ENCODE measurements at places on chromosomes 7 and 10.

DNA sequence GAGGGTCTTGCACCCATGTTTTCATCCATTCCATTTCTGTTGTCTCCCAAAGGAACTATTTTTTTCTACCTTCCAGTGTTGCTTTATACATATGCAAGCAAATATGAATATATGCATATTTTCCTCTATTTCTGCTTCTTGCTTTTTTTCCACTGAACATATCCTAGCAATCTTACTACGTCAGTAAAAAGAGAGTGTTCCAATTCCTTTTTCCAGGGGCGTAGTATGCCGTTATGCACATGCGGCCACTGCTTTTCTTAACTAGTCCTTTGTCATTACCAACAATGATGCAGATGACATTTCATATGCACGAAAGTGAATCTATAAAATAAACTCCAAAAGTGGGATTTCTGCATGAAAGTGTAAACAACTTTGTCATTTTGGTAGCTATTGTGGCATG is 40.2 kb upstream of the FRMD4A start:
- no peak for DNase-seq

- DNase-seq: no peak
These were observed 6.9 kb downstream of the PAPOLB start for GRCh38 chr7:4854916-4855315.

DNA sequence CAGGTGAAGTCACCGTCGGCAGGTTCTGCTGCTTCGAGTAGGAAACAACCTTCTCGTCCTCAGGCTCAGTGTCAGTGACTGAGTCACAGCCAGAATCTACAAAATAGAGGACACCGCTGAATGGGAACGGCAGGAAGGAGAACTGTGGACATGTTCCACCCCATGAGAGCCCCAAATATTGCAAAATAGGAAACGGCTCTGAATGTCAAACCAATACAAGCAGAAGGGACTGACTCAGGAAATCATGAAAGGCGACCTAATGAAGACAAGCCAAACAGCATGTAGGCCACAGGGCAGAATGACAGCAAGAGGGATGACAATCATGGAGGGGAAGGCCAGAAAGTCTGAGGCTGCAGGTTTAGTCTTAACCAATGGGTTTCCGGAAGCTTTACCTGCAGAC is 63.5 kb downstream of the PIK3AP1 start:
- no peak for DNase-seq

DNA sequence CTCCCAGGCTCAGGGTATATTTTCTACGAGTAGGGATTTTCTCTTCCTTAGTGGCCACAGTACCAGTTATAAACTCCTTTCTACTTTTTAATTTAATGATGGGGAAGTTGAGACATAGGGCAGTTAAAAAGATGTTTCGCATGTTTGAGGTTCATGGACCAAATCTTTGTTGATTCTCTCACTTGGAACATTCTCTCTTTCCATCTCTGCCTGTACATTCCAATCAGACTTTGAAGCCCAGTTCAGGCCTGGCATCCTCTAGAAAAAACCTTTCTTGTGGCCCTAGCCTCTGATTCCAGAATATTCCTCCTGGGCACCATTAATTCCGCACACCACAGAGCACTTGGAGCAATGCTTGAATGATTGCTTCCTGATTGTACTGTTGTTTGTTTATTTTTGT is 18.5 kb downstream of the SLC13A4 start:
- no peak for DNase-seq

- no peak for DNase-seq
These were observed at the start of gene NEBL for GRCh38 chr10:20897146-20897825. TSS of gene NEBL (minus strand) at chr10:20897311. CDS start at chr10:20897205, 106 bp downstream.

DNA sequence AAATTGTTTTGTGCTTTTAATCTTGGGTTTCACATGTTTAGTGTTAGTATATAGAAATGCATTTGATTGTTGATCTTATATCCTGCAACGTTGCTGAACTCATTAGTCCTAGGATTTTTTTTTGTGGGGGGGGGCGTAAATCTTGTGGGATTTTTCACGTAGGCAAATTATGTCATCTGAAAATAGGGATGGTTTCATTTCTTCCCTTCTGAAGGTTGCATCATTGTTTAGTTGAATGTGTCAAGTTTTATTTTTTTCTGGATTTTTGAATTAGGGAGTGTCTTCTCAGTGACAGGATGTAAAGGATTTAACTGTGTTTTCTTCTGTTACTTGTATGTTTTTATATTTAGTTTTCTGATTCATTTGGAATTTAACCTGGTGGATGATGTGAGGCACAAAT is 26.7 kb downstream of the MKLN1 start:
- no peak for DNase-seq

- no peak for DNase-seq
These were observed 169.6 kb downstream of the CCSER2 start for GRCh38 chr10:84497978-84498377.

- no peak for DNase-seq
These were observed 19.1 kb upstream of the GALNT11 start for GRCh38 chr7:152006336-152006735.

DNA sequence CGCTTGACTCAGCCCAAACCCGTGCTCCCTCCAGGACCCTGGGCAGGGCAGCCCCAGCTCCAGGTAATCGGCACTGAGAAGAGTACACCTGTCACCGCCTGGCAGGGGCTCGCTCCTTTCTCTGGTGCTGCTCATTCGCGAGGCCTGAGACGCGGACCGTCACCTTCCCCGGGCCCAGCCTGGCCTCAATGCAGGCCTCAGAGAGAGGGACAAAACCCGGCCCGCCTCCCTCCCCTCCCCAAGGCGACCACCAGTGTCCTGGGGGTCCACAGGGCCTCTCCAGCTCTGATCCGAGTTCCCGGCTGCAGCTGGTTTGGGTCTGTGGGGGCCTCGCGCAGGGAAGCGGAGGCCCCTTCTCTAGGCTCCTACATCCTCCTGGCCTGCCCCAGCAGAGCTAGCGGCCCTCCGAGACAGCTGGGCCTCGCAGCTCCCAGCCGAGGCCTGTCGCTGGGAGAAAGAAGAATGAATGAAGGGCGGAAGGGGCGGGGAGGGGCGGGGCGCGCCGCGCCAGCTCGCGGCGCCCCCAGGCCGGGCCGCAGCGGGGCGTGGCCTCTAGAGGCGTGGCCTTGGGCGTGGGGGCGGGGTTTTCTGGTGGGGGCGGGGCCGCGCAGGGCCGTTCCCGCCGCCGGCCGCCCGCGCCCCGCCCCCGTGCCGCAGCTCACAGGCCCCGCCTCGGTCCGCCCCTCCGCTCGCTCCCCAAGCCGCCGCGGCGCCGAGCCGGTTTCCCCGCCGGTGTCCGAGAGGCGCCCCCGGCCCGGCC is at the start of gene LIMK1:
LIMK1 (plus strand) TSS at position 688 of the 760 bp plus-strand sequence. CDS start 187 bp downstream, outside the sequence.
- DNase-seq: peak; percentile 87

DNA sequence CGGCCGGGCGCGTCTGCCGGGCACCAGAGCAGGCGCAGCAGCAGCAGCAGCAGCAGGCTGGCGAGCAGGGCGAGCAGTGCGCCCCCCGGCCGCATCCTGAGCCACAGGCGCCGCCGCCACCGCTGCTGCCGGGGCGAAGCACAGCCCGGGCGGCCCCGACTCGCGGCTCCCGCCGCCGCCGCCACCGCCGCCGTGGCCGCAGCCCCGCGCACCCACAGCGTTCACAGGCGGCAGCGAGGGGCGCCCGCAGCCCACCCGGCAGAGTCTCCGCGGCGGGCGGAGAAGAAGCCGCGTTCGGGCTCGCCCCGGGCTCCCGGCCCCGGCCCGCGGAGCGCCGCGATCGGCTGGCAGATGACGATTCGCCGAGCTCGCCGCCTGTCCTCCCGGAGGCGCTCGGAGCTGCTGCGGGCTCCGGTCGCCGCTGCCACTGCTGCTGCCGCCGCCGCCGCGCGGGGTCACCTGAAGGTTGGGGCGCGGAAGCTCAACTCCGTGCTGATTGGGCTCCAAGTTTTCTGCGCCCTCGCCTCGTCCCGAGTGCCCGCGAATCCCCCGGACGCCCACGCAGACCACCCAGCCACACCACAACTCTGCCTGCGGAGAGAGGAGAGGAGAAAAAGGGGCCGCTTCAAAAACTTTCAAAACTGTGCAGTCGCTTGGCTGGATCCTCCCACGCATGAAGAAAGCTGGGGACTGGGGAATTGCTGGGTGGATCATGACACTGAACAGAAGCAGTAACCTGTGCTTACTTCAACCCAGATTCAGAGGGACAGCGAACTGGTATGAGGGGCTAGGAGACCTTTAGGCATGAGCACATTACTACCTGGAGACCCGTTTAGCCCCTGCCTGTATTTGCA is at the start of gene ST8SIA6:
ST8SIA6 (minus strand) TSS at position 435 of the 854 bp plus-strand sequence; CDS start at position 95, 340 bp downstream.
- DNase-seq: peak; percentile 65

Data from glutamatergic neuron (in vitro differentiated cells).